DMS 273 treated with DMSO at 0.1 percent for 48 hours (cell line): ENCODE measurements at places on chromosomes 1 and 21.

DNA sequence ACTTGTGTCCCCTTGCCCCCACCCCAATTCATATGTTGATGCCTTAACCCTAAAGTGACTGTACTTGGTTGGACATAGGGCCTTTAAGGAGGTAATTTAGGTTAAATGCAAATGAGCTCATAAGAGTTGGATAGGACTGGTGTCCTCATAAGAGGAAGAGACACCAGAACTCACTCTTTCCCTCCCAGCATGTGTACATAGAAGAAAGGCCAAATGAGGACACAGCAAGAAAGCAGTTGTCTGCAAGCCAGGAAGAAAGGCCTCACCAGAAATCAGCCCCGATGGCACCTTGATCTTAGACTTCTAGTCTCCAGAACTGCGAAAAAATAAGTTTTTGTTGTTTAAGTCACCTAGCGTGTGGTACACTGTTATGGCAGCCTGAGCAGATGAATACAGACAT is 45.5 kb downstream of the RAB3GAP2 start:
- DNase-seq = no peak

- no peak for DNase-seq
These were observed 67.5 kb downstream of the PSMG1 start for GRCh38 chr21:39115576-39116235.

DNA sequence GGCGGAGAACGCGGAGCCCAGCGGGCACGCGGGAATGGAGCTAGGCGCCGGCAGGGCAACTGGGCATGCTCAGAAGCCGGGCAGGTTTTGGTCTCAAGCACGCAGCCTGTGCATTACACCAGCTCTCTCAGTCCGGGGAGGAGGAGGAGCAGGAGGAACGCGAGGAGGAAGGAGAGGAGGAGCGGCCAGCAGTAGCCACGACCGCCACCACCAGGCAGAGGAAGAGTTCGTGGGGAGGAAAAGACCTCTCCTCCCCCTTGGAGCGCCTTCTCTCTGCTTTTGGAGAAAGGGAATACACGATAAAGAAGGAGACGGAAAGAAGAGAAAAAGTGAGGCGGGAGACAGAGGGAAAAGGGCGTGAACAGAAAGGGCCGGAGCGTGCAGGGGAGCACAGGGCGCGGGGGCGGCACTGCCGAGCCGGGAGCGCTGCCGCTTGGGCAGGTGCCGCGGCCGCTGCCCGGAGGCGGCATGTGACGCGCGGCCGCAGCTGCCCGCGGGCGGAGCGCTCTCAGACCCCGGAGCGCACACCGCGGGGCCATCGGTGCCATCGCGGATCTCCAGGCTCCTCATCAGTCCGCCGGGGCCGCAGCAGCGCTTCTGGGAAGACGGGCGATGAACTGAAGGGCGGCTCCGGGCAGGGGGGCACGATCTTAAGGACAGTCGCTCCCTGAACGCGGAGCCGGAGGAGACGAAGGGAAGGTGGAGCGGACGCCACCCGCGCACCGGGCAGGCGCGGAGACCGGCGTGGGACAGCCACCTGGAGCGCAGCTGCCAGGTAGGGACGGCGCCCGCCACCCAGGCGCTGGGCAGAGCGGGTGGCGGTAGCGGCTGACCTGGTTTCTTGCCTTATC is at the start of gene CHRM3:
Gene CHRM3, plus strand, starts transcription at position 116 of the 851 bp plus-strand sequence. CDS start 520,884 bp downstream, outside the sequence.
- DNase-seq = no peak

DNA sequence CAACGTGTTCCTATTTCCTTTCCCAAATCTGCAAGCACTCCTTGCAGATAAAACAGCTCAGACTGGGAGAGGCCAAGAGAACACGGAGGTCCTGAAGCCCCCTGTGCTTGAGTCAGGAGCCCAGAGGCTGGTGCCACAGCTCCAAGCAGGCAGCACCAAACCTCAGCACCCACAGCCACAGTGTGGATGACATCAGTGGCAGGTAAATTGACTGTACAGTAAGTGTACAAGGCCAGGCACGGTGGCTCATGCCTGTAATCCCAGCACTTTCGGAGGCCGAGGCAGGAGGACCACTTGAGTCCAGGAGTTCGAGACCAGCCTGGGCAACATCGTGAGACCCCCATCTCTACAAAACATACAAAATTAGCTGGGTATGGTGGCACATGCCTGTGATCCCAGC is 1.9 kb upstream of the COL6A1 start:
- DNase-seq = no peak

GRCh38 chr1:205365945-205366463 is 9.3 kb upstream of the KLHDC8A start:
- DNase-seq = no peak

GRCh38 chr1:192153276-192153675 is 5.0 kb upstream of the RGS18 start:
- no peak for DNase-seq

DNA sequence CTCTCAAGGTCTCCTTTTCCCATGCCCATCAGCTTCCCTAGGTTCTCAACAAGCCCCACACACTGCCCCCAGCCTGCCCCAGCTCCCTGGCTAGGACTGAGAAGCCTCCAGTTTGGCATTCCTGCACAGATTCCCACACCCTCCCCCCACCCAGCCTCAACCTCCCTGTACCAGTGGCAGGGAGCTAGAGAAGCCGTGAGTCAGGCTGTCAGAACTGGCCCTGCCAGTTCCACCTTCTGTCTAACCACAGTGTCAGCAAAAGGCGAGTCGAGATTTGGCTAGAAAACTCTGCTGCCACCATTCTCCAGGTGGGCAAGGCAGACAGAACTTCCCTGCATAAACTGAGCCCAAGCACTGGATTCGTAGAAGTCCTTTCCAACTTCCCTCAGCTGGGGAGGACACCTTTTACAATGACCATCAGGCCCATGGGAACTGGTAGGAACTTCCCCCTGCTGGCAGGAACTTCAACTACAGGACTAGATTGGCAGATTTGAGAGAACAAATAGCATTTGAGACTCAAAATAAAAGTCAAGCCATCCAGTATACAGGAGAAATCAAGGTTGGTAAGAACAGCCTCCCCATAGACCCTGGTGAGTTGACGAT is 31.0 kb downstream of the TNNT2 start:
- peak; percentile 2 for DNase-seq

DNA sequence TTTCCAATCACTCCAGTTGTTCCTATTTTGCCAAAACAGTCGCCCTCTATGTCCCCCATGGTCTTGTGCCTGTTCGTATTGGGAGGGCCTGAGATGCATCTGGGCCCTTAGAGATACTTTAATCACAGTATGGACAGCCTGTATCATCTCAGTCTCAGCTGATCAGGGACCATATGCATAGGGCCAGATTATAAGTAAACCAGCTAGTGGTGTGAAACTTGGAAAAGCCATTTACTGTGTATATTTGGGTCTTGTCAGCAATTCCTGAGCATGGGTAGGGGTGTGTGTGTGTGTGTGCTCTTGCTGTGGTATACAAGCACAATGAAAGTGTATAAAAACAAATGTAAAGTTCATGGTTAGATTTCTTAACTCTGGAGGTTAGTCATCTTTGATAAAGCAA is 22.8 kb downstream of the SH3BGR start:
- DNase-seq = no peak

- DNase-seq = no peak
These were observed 10.9 kb upstream of the THEM5 start for GRCh38 chr1:151864411-151864810.

- no peak for DNase-seq
These were observed 932 bp downstream of the RPF1 start for GRCh38 chr1:84479998-84480397.

DNA sequence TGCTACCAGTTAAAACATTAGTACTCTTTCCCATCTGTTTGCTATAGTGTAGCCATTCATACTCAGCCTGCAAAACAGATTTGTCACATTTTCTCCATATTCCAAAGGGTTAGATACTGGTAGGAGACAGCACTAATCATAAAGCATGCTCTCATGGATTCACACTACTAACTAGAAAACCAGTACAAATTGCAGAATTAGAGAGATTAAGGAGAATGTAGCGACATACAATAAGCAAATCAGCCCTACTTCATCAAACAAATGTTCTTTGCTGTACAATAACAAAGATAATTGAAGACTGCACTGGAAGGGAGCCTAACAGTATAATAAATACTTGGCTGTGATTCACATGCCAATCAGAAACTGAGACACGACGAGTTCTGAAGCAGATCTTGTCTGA is 368.0 kb upstream of the PRMT6 start:
- no peak for DNase-seq

GRCh38 chr1:84715342-84716019 is 25.2 kb upstream of the SSX2IP start:
- DNase-seq = no peak

- peak; percentile 61 for DNase-seq
These were observed 216.4 kb downstream of the VAV3 start for GRCh38 chr1:107748531-107748930.

DNA sequence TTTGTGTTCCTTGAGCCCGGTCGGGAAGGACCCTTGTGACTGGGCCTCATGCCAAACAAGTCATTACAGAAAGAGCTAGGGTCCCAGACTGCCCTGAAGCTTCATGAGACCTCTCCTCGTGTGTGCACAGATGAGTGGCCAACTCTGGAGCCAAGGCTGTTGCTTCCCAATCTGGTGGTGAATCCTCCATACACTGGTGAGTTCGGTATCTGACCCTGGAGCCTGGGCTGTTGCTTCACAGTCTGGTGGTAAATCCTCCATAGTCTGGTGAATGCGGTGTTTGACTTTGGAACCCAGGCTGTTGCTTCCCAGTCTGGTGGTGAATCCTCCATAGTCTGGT is 737.8 kb downstream of the MATN1 start:
- DNase-seq = no peak

GRCh38 chr1:29362764-29363163 is 126.4 kb downstream of the PTPRU start:
- DNase-seq = no peak

DNA sequence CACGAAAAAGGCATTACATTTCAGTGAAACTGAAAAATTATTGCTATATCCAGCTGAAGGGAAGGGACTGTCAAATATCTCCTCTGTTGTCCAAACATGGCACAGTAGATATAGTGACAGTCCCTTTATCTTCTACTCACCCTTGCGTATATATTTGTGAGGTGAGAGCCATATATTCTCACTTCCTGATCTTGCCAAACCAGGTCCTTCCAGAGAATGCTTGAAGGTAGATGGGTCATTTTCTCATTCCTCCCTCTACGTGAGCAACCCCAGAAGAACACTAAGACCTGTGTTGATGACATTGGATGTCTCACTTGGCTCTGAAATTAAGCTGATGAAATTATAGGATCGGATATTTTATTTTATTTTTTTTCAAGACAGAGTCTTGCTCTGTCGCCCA is 151.2 kb downstream of the DHRS3 start:
- DNase-seq = no peak

DNA sequence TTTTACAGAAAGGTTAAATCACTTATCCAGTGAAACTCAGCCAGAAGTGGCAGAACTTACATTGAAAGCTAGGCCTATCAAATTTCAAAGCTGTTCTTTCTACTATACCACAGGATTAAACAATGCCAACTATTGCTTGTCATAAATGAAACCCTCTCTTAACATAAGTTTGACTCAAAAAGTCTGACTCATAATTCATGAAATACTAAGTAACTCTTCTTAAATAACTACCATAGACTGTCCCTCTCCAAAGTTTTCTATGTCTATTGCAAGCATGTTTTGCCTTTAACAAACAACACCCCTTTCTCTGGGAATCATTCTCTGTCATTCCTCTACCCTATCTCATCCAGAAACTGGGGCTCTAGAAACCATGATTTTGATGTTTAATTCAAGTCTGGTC is 109.5 kb upstream of the UBE2U start:
- DNase-seq = no peak

GRCh38 chr1:3564921-3565831 is 46.1 kb downstream of the MEGF6 start:
- DNase-seq = no peak

DNA sequence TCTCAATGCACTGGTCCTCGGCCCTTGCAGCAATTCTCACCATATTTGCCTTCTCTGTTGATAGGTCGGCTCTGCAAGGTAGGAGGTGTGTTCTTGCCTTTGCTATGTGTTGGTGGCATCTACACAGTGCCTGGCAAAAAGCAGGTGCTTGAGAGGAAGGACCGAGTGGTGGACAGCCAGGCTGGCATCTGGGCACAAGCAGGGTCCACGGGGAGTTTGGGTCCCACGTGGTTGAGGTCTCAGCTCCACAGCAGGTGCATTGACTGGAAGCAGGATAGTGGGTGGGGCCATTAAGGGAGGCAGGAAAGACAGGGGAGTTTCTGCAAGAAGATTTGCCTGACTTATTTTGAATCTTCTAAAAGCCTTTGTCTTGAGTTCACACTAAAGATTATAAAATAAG is 81.2 kb upstream of the WNT4 start:
- DNase-seq = no peak

DNA sequence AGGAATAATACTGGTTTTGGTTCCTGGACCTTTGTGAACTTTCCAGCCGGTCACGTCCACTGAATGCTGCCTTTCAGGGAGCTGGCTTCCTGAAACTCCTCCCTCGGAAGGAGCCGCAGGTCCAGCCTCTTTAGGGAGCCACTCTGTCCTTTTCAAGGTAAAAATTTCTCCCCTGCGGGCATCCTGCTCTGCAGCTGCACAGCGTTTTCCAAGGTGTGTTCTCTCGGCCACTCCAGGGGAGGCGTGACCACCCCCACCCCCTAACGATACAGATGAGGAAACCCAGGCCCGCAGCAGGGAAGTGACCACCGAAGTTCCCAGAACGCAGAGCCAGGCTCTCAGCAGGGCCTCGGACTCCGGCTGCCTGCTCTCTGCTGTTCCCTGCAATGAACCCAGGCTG is 21.5 kb downstream of the PADI2 start:
- DNase-seq = no peak

- no peak for DNase-seq
These were observed 9.7 kb downstream of the KHDRBS1 start for GRCh38 chr1:32023351-32023750.

DNA sequence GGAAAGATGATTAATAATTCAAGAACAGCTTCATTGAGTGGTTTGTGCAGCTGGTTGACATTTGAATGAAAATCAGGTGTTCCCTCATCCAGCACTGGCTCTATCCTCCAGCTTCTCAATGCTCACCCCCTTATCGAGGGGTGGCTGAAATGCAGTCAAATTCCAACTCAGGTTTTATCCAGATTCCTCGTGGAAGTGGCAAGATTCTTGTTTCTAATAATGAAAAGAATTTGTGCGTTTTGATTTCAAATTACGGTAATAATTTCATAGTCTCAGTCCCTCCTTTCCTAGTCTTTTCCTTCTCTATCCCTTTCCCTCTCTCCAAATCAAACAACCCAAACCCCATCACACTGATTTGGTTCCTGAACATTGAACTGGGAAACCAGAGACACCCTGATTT is 3.1 kb downstream of the CNIH3 start:
- DNase-seq = no peak

- no peak for DNase-seq
These were observed 202.0 kb downstream of the AJAP1 start for GRCh38 chr1:4856396-4856795.

DNA sequence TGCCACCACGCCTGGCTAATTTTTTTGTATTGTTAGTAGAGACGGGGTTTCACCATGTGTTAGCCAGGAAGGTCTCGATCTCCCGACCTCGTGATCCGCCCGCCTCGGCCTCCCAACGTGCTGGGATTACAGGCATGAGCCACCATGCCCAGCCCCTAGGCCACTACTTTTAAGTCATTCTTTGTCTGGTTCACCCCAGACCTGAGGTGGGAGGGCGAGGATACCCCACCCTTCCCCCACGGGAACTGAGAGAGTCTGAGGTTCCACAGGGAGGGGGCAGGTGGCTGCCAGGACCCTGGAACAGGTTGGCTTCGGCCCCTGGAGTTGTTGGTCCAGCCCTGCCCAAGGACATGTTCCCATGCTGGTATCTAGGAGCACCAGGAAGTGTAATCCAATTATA is 7.7 kb upstream of the SDC3 start:
- no peak for DNase-seq

GRCh38 chr21:37207441-37208009 is 59.6 kb downstream of the VPS26C start:
- no peak for DNase-seq

- no peak for DNase-seq
These were observed 121.2 kb upstream of the KIAA0040 start for GRCh38 chr1:175313672-175314225.
